ENCODE measurements at places on chromosomes 4 and X.

GRCh38 chrX:40864972-40865371 lies 129.6 kb upstream of the MED14 start:
- DNase-seq, result no peak

GRCh38 chr4:20252656-20253282 lies 1.1 kb downstream of the SLIT2 start:
- no peak for DNase-seq

GRCh38 chr4:72473434-72473900 lies 95.6 kb downstream of the ADAMTS3 start:
- no peak for DNase-seq

DNA sequence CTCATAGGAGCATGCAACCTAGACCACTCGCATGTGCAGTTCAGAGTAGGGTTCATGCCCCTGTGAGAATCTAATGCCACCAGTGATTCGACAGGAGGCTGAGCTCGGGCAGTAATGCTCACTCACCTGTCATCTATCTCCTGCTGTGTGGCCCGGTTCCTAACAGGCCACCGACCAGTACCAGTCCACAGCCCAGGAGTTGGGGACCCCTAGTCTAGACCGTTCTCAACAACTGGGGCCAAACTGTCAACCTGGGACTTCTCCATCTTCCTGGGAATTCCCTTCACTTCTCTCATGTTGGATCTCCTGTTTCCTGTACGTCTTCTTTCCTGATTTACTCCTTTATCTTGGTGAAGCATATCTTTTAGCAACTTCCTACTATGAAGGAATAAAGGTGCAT lies 79.4 kb upstream of the HELT start:
- no peak for DNase-seq

DNA sequence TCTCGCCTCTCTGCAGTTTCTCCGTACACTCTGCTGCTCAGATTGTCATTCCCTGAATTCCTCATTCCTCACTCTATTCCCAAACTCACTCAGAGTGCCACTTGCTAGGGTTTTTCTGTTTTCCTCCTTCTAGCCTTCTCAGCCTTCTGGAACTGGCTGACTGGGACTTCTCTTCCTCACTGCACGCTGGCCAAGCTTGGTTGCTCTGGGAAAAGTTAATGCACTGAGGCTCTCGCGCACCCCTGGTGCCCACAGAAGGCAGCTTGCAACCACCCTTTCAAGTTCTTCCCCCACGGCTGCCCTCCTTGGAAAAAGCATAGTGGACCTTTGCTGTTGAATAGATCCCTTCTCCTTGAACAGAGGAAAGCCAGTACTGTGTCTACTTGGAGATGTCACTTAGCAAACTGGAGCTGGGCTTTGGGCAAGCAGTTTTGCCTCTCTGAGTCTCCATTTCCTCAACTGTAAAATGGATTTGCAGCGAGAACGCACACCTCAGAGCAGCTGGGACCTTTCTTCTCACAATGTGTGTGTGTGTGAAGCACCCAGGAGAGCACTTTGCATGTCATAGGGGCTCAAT lies 6.0 kb upstream of the CCKAR start:
- no peak for DNase-seq

GRCh38 chr4:167721617-167722486 lies 370.5 kb upstream of the ANXA10 start:
- DNase-seq, result no peak

GRCh38 chr4:136637071-136637777 lies 895.1 kb downstream of the PCDH18 start:
- DNase-seq, result no peak

DNA sequence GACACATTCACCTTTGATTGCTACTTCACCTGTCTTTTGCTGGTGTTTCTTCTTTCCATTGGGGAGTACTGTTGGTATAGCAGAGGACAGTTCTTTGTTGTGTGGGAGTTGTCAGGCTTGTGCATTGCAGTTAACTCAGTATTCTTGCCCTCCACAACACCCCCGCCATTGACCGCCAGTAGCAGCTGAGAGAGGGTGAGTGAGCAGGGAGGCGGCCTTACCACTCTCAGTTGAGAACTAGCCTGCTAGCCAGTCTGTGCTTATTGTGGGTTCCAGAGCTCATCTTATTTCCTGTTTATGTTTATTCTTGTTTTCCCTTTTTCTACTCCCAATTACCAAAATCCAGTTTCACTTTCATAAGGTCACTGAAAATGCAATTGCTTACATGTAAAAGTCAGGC lies 52.2 kb downstream of the STIM2 start:
- no peak for DNase-seq

GRCh38 chr4:104976262-104976661 lies 170.4 kb upstream of the TET2 start:
- no peak for DNase-seq

DNA sequence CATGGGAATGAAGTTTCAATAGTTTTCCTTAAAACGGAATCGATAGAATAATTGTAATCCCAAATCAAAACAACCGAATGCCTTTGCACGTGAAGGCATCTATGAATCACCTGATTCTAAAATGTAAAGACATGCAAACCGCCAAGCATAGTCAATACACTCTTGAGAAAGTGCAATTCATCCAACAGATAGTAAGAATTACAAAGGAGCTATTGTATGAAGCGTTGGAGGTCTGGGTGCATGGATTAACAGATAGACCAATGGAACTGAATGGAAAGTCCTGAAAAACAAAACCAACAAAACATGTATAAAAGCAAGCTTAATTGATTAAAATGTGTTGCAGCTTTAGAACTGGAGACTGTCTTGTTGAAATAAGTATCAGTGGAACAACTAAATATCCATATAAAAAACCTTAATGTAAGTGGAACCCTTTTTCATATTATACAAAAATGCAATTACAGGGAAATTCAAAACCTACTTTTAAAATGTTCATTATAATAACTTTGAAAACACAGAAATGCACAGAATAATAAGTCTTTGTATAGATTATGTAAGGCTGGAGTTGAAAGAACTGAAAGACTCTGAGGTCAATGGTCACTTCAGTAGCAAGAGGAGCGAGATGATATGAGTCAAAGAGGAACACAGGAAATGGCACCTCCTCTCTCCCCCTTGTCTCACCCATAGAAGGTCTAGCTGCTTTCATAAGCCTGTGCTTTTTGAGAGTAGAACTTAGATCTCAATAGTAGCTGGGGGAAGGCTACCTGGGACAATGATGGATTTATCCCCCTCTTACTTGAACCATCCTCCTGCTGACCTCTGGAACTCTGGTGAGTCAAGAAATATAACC lies 20.1 kb downstream of the MAGEC2 start:
- no peak for DNase-seq
